ENCODE measurements at places on chromosomes 13 and 19.

DNA sequence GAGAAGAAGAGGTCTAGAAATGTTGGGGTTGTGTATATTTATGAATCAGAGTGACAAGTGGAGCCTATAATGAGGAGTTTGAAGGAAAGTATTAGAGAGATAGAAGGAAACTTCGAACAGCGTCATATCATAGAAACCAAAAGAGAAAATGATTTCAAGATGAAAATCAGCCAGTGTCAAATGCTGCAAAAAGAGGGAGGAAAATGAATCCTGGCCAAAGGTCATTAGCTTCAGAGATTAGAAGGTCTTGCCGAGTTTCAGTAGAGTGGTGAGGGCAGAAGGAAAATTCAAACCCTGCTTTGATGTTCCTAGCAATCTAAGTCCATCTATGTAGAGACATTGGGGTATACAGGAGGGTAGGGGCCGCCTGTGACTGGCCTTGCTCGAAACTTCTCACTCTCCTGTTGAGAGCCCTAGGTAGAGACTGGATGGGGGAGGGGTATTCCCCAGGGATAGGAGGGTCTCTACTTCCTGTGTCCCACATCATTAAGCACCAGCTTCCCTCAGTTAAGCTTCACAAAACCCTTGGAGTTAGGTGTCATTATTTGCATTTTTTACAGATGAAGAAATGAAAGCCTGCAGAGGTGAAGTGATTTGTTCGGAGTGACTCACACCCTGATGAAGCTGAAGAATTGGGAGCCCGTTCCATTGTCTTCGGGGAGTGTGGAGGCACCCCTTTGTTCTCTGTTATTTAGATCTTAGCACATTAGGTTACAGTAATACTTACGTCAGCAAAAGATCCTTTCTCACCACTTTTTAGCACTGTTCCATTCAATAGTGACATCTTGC lies 62.8 kb downstream of the FGF9 start:
- H3K27me3 ChIP-seq: no peaks in the 10 kb centered on the region
- DNase-seq: no peak
- H3K36me3 ChIP-seq: no peaks in the 10 kb centered on the region
- H3K27ac ChIP-seq: no peak overlapping the region
- H3K4me1 ChIP-seq: no peaks in the 10 kb centered on the region

DNA sequence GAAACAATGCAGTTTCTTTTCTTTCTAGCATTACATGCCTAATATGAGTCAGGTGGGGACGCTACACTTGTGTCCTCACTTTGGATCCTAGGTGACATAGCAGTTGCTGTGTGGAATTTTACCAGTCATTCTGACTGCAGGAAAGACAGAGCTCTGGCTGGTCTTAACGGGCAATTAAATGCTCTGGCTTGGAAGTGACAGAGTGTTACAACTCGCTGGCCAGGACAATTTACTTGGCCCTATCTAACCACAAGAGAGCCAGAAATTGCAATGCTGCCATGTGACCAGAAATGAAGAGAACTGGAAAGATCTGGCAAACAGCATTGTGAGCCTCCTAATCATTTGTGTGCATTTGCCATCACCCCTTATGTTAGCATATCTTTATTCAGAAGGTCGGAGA lies 351.1 kb downstream of the DCT start:
- peaks cover 4% of the 10 kb centered on the region for H3K4me1 ChIP-seq
- no peaks in the 10 kb centered on the region for H3K27me3 ChIP-seq
- no peak overlapping the region for H3K4me3 ChIP-seq
- no peaks in the 10 kb centered on the region for H3K36me3 ChIP-seq
- H3K27ac ChIP-seq: no peak overlapping the region

- no peaks in the 10 kb centered on the region for H3K36me3 ChIP-seq
- no peaks in the 10 kb centered on the region for H3K27me3 ChIP-seq
- no peaks in the 10 kb centered on the region for H3K4me1 ChIP-seq
- DNase-seq: no peak
- no peak overlapping the region for H3K4me3 ChIP-seq
These were observed 8.1 kb upstream of the SEMA6B start for GRCh38 chr19:4567584-4568071.

DNA sequence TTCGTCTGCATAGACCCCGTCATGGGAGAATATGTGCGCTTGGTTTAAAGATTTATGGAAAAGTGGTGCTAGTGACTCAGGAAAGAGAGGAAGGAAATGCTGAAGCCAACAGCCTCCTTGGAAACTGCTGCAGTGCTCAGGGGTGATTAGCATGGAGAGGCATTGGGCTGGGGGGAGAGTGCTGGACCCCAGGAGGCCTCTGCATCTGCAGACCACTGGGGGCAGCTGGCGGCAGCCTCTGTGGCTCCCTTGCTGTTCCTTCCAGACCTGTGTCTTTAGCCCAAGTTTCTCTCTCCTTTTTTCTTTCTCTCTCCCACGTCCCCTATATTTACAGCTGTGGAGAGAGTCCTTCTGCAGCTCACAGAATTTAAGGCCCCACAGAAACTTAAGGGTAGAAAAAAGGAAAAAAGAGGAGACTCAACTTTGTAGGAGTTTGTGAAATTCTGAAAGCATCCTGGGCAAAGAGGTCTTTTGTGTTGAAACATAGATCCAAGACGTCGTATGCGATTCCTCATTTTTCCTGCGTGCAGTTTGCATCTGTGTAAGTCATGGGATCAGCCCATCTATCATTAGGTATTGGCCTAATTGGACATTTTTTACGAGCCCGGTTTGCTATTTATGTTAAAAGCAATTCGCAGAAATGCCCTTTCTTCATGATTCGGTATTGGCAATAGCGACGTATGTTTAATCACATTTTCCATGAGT lies 116.2 kb upstream of the ZNF536 start:
- H3K4me3 ChIP-seq: no peak overlapping the region
- H3K36me3 ChIP-seq: no peaks in the 10 kb centered on the region
- no peak overlapping the region for H3K27ac ChIP-seq
- no peaks in the 10 kb centered on the region for H3K4me1 ChIP-seq

GRCh38 chr19:17021793-17022590 lies 4.6 kb downstream of the CPAMD8 start:
- H3K4me1 ChIP-seq: no peaks in the 10 kb centered on the region
- DNase-seq: no peak
- H3K27me3 ChIP-seq: no peaks in the 10 kb centered on the region
- no peak overlapping the region for H3K4me3 ChIP-seq

DNA sequence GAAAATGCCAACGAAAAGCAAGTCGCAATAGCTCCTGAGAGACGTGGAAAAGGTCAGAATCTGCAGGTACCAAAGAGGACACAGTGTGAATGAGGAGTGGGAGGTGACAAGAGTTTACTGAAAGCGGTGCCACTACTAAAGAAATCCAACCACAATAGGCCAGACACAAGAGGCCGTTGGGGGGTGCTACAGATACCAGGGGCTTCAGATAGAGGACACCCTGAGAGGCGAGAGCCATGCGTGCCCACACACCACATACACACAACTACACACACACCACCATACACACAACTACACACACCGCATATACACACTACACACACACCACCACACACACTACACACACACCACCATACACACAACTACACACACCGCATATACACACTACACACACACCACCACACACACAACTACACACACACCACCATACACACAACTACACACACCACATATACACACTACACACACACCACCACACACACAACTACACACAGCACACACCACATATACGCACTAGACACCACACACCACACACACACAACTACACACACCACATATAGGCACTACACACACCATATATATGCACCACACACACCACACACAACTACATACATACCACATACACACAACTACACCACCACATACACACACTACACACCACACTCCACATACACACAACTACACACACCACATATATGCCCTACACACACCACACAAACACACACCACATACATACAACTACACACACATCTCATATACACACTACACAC lies 28.5 kb downstream of the CRYL1 start:
- DNase-seq: no peak
- H3K36me3 ChIP-seq: peaks cover 3% of the 10 kb centered on the region
- no peaks in the 10 kb centered on the region for H3K27me3 ChIP-seq

- H3K4me3 ChIP-seq: no peak overlapping the region
- H3K36me3 ChIP-seq: no peaks in the 10 kb centered on the region
- no peak for DNase-seq
- H3K4me1 ChIP-seq: no peaks in the 10 kb centered on the region
These were observed 2.8 kb upstream of the CEACAM5 start for GRCh38 chr19:41705393-41706174.

- H3K4me1 ChIP-seq: no peaks in the 10 kb centered on the region
- DNase-seq: no peak
- no peak overlapping the region for H3K4me3 ChIP-seq
- H3K27me3 ChIP-seq: no peaks in the 10 kb centered on the region
- no peaks in the 10 kb centered on the region for H3K36me3 ChIP-seq
These were observed 1.2 kb downstream of the CD33 start for GRCh38 chr19:51226067-51226466.

DNA sequence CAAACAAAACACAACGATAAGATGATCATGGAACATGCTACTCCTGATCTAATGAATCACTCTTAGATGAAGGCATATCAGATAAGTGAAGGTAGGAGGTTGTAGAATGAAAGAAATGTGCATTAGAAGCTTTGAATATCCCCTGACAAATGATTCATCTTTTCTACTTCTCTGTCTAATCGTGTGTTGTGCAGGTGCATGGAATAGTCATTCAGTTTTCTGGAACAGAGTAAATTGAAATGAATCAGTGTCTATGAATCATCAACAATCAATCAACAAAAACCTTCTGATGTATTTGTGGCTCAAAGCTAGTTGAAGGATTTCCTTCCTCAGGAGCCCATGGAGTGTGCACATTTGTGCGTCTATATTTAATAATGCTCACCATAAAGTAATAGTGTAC lies 1290.4 kb upstream of the PCDH20 start:
- H3K4me3 ChIP-seq: no peak overlapping the region
- H3K27me3 ChIP-seq: no peaks in the 10 kb centered on the region

GRCh38 chr19:17775991-17776803 lies 18.7 kb upstream of the B3GNT3 start:
- DNase-seq: no peak
- H3K4me3 ChIP-seq: no peak overlapping the region
- no peaks in the 10 kb centered on the region for H3K36me3 ChIP-seq
- H3K27ac ChIP-seq: no peak overlapping the region

- H3K36me3 ChIP-seq: peaks cover 46% of the 10 kb centered on the region
- H3K27me3 ChIP-seq: no peaks in the 10 kb centered on the region
- H3K27ac ChIP-seq: no peak overlapping the region
- no peak overlapping the region for H3K4me3 ChIP-seq
- no peak for DNase-seq
- peaks cover 12% of the 10 kb centered on the region for H3K4me1 ChIP-seq
These were observed 4.0 kb downstream of the P2RY11 start for GRCh38 chr19:10115392-10116084.

- DNase-seq: no peak
- H3K27ac ChIP-seq: no peak overlapping the region
- H3K36me3 ChIP-seq: peaks cover under 1% of the 10 kb centered on the region
- no peaks in the 10 kb centered on the region for H3K27me3 ChIP-seq
These were observed 9.8 kb upstream of the ZNF544 start for GRCh38 chr19:58218899-58219298.

Measured in ascending aorta (tissue), 2 donors.